ENCODE measurements at places on chromosomes 16 and 17.

GRCh38 chr16:68907781-68908181, 64.5 kb downstream of the TANGO6 start:
- no peak for DNase-seq

- DNase-seq = no peak
These were observed 43.6 kb downstream of the TOM1L2 start for GRCh38 chr17:17928398-17929287.

DNA sequence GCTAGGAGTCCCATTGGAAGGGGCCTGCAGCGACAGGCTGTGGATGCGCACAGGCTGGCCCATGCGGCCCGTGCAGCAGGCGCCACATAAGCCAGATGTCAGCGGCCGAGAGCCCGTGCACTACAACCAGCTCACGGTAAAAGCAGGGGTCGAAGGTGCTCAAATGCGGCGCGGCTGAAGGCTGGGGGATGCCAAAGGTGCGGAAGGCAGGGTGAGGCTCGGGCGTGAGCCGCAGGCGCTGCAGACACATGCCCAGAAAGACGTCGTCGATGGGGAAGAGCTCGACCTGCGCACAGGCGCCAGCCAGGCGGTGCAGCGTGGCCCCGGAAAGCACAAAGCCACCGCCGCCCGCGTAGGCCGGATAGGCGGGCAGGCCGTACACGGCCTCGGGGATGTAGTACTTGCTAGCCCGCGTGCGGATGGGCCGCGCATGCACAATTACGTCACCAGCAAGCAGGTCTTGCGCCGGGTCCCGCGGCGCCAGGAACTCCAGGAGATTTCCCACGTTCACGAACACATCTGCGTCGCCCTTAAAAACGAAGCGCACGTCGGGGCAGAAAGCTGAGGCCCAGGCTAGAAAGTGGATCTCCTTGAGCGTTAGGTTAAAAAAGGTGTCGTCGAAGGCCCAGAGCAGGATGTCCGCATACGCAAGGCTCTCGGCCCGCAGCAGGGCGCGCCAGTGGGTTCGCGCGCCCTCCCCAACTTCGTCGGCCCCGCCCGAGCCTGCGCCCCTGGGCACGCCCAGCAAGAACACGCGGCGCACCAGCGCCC, 1.3 kb downstream of the B3GNT9 start:
- no peak for DNase-seq

GRCh38 chr16:50494501-50495491, 53.4 kb upstream of the NKD1 start:
- no peak for DNase-seq

DNA sequence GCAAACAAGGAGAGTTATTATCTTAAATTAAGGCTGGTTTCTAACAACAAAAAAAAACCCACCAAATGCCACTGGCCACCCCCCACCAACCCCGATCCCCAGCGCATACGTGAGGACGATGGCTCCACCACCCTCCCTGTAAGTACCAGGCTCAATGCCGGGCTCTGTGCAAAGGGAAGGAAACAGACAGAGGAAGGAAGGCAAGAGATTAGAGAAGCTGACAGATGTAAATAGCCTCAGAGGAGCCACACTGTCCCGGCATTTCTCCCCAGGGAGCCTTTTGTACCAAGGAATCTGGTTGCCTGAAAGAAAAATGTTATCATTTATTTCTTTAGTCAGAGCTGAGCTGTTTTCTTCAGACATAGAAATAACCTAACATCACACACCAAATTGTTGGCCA, 13.1 kb downstream of the SOST start:
- no peak for DNase-seq

GRCh38 chr17:67999291-67999911, 3.1 kb upstream of the C17orf58 start:
- no peak for DNase-seq

DNA sequence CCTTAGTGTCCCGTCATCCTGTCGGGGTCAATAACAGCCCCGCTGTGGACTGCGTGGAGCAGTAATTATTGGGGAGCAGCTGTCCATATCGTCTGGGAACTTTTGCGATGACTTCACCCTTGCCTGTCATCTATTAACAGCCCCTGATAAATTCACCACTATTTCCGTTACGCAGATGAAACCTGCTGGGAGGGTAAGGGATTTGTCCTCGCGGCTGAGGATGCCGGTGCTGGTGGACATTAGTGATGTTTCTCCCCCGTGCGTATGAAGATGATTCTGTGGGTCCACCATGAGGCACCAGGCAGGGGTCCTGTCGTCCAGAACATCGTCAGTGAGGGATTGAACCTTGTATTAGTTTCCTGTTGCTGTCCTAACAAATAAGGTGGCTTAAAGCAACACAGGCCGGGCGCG, 1.0 kb downstream of the FLYWCH2 start:
- no peak for DNase-seq

GRCh38 chr16:73747328-73747727, 549.3 kb upstream of the PSMD7 start:
- no peak for DNase-seq

GRCh38 chr16:79484237-79484636, 116.3 kb downstream of the MAF start:
- no peak for DNase-seq

DNA sequence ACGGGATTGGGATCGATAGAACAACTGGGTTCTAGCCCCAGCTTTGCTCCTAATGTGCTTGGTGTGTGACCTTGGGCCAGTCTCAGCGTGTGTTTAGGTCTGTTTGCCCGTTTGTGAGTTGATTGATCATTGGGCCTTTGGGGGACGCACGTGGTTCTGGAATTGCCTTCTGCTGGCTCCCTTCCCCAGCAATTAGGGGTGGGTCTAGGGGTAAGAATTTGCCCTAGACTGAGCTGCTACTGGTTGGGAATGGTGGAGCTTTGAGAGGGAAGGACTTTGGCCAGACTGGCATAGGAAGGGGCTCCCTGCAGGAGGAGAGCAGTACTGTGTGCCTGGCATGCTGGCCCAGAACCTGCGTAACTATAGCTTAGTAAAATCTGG, 1.5 kb downstream of the SPNS2 start:
- DNase-seq = no peak

DNA sequence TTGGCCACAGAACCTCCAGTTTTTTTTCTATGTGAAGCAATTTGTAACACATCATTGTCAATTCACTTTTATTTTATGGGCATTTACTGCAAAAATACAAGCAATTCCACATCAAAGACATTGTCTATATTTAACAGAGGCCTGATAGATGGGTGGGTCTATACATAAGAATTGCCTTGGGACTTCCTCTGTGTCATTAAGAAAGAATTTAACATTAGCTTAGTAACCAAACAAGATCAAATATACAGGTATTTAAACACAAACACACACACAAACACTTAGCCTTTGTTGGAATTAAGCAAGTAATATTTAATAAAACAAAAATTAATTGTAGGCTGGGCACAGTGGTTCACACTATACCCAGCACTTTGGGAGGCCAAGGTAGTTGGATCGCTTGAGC, 4.3 kb upstream of the PITPNC1 start:
- DNase-seq = no peak

DNA sequence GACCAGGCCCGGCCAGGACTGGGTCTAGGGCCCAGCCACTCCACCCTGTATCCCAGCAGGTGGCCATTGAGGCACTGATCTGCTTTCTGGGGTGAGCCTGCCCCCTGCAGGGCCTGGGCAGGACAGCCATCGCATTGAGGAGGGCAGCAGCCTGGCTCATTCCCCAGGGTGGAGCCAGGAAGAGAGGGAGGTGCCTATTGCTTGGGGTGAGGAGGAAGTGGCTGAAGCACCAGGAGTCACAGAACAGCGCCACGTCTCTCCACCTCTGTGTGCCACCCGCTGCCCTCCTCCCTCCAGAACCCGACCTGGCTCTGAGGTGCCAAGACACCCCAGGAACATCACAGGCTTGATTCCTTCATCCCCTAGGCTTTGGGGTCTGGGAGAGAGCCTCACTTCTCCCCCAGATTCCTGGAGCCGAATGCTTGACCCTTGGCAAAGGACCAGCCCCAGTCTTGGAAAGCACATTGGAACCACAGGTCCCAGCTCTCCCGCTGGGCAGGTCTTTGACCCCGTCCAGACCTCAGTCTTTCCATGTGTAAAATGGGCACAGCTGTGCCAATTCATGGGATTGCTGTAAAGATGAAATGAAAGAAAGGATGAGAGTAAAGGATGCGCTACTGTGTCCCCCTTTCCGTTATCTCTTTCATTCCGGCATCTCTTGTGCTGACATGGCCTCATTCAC, 7.2 kb upstream of the KRT36 start:
- no peak for DNase-seq

GRCh38 chr17:15882058-15882720, 62.7 kb upstream of the ADORA2B start:
- DNase-seq = no peak

GRCh38 chr16:4691666-4692412, 1.5 kb upstream of the NUDT16L1 start:
- DNase-seq = no peak

GRCh38 chr17:13114601-13115031, 96.8 kb upstream of the ELAC2 start:
- no peak for DNase-seq

- DNase-seq = no peak
These were observed 15.1 kb downstream of the SOCS1 start for GRCh38 chr16:11240636-11241473.

GRCh38 chr17:80212109-80212508, 8.0 kb downstream of the SGSH start:
- DNase-seq = no peak

GRCh38 chr17:55072898-55073297, 104.3 kb downstream of the STXBP4 start:
- DNase-seq = no peak

DNA sequence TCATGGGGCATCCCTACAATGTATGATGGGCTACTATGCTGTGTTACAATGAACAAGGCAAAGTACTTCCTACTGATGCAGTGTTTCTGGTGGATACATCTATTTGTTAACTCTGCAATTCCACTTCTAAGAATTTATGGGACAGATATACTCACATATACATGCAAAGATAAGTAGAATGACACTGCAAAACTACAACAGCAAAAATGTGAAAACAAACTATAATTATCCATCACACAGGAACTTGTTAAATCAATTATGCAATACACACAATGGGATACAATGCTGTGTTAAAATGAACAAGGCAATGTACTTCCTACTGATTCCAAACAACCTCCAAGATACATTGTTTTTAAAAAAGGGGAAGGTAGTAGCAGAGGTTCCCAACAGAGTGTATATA, 3.2 kb downstream of the DDX52 start:
- no peak for DNase-seq

DNA sequence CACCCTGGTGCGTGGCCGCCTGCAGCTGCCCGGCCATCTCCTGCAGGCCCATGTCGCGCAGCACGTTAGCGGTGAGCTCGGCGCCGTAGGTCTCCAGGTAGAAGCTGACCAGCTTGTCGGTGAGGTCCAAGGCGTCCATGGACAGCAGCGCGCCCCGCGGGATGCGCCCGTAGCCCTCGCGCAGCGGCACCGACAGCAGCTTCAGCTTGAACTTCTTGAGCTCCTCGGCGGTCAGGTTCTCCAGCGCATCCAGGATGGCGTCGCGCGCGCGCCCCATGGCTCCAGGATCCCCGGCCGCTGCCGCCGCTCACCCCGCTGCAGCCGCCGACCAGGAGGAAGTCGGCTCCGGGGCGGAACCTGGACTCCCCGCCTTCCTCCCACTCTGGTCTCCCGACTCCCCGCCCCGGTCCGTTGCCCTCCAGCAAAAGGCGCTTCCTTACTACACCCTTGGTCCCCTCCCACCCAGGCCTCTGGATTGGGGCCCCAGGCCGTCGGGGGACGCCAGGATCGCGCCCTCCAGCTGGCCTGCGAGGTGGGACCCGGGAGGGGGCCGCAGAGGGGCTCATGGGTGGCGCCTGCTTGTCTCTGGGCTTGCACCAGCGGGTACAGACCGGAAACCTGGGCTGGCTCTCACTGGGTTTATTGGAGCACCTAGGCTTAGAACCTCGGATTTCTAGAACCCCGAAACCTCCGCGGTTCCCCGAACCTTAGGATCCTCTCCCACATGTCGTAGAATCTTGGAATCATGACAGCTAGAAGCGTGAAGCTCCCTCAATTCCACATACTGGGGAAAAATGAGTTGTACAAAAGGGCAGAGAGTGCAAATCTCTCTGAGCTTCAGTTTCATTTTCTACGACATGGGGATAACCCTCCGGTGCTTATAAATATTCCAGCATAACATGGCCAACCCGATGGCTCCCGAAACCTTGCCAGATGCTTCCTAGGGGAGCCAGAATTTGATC, at the start of gene PYCARD:
TSS of gene PYCARD (minus strand) at position 347 of the 962 bp plus-strand sequence. CDS start at position 277, 70 bp downstream.
- no peak for DNase-seq

- no peak for DNase-seq
These were observed 136.0 kb upstream of the IRX3 start for GRCh38 chr16:54422569-54422978.

- DNase-seq = no peak
These were observed 7.5 kb downstream of the C16orf90 start for GRCh38 chr16:3487521-3488410.

DNA sequence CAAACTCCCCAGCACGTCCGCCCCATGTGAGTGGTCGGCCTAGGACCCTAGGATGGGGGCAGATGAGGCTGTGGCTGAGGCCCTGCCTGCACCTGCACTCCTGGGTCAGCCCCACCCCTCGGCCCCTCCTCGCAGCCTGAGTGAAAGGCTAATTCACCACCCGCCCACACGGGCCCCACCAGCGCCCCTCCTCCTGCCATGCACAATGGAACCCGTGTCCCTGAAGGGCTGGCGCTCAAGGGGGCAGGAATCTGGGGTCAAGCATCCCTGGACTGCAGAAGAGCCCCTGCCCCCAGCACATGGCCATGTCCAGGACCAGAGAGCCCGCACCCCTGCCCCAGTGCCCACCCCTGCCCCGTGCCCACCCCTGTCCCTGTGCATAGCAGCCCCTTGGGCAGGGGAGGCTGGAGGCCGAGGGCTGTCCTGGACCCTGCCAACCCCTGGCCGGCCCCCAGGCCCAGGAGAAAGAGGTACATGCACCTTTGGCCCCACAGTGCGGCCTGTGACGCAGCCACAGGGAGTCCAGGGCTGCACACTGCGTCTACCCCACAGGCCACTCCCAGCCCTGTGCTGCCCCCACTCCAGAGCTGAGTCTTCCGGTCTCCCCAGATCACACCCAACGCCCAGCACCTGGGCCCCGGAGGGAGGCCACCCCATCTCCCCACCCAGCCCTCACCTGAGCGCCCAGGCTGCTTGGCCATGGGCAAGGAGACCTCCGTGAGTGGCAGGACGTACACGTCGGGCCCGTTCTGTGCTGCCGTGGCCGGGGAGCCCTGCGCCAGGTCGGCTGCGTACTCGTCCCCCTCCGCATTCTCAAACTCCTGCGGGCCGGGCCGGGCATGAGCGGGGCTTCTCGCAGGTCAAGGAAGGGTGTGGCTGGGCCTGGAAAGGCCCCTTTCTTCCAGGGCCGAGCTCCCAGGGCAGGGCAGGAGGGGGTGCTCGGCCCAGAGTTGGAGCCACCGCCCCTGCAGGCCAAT, 34.6 kb upstream of the PVALEF start:
- no peak for DNase-seq

GRCh38 chr17:29591146-29591736, 1.7 kb upstream of the ANKRD13B start:
- no peak for DNase-seq

- DNase-seq = no peak
These were observed 86.7 kb downstream of the TMEM132E start for GRCh38 chr17:34665819-34666763.
